Brain microvascular endothelial cell (primary cell): ENCODE measurements at places on chromosomes 1 and 21.

DNA sequence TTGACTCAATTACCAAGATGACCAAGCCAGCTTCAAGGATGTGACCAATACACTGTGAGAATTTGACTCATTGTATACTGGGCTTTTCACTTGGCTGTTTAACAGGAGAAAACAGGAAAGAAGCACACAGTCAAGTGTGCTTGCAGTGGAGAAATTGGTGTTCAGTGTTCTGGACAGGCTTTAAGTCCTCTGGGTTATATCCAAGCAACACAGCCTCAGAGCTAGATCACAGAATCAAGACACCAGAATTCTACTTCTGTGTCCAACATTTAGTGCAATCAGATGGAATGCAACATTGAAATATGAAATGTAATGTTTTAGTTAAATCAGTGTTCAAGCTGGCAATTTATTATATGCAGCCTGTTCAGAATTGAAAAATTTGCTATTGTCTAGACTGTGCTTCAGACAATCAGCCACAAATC, 694.4 kb downstream of the LTN1 start:
- no peak for DNase-seq

DNA sequence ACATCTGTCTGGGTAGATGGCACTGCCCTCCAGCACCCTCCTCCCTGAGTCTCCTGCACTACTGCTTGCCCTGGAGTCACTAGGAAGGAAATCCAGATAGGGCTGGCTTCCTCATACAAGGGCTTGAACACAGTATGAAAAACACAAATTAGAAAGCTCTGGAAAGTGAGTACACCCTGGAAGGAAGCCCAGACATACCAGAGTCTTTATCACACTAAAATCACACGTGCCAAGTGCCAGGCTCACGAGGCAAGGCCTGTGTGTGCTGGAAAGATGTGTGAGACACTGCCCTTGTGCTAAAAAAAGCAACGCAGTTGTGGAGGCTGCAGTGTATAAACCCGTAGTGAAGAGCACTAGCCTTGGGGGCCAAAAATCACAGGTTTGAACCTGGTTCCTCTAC, 28.3 kb upstream of the S100A7 start:
- no peak for DNase-seq

DNA sequence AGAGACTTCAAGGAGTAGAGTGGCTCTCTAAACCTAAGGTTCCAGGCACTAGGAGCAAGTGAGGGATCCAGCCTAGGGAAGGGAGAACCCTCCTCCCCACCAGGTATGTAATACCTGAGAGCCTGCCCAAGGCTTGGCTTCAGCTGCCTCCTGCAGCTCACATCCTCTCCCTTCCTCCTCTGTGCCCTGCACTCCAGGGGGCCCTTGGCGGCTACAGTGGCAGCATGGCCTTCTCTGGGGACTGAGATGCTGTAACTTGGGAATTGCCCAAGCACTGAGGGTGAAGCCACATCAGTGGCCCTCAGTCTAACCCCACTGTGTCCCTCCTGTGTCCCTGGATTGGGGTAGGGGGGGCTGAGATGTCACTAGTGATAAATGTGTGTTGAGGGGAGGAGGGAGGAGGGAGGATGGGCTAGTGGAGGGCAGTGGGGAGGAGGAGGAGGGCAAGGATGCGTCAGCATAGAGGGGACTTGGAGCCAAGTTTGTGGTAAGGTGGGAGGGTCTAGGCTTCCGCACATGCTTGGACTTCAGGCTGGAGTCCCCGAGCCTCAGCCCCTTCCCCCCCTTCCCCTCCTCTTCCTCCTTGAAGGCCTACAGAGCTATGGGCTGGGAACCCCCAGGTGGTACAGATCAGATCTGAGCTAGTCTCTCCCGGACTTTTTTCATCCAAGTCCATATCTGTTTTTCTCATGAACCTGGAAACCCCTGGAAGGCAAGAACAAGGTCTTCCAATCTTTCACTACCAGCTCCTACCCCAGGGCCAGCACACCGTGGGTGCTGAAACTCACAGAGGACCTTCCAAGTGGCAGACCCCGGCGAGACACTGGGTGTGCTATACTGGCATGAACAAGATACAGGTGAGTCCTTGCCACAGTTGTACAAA, 17.5 kb downstream of the COL9A2 start:
- DNase-seq: no peak

DNA sequence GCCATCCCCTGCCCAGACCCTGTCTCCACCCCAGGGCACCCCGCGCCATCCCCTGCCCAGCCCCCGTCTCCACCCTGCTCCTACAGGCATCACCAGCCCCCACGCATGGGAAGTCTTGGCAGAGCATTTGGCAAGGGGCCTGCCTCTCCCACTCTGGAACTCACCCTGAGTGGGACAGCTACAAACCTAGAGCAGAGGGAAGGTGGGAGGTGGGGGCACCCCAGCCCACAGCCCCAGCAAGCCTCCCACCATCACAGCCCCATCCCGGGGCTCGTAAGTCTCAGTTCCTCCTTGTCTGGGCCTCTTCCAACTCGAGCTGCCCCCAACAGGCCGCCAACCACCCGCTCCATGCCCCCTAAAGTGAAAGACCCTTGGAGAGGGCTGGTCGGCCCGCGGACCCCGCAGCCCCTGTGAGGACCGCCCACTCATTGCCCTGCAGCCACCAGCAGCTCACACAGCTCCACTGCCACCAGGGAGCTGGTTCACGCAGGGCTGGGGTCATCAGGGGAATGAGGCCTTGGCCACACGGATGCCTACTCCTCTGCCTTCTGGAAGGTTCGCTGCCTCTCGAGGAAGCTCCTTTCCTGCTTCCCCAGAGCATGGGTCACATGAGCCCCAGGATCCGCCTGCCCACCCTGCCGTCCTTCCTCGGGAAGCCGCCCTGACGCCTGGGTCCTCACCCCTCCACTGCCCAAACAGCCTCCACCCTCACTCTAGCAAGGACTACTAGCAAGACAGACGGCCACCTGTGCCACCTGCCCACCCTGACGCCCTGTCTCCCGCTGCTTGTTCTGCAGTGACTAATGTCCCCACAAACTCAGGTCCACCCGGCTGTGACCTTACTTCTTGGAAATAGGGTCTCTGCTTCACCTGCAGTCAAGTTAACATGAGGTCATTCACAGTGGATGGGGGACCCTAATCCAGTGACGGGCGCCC, 14.4 kb downstream of the MEGF6 start:
- DNase-seq: no peak

GRCh38 chr1:26827106-26827604, 667 bp downstream of the ZDHHC18 start:
- no peak for DNase-seq

DNA sequence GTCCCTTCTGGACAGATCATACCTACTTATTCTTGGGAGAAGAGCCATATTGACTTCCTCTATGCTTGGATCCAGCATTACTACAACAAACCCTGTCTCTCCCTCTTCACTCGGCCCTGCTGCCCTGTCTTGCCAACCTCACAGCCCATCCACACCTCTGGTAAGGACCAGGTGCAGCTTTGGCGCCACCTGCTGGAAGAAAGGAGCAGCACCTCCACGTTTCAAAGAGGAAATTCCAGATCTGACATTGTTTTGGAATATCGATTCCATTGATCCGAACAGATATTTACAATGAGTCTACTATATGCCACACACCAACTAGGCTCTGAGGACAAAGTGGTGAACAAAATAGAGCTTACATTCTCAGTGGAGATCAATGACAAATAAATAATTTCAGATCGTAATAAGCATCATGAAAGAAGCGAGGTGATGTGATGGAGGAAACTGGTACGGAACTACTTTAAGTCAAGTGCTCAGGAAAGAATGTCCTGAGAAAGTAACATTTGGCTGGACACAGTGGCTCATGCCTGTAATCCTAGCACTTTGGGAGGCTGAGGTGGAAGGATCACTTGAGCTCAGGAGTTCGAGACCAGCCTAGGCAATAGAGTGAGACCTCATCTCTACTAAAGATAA, 18.7 kb downstream of the MFSD2A start:
- peak; percentile 55 for DNase-seq

DNA sequence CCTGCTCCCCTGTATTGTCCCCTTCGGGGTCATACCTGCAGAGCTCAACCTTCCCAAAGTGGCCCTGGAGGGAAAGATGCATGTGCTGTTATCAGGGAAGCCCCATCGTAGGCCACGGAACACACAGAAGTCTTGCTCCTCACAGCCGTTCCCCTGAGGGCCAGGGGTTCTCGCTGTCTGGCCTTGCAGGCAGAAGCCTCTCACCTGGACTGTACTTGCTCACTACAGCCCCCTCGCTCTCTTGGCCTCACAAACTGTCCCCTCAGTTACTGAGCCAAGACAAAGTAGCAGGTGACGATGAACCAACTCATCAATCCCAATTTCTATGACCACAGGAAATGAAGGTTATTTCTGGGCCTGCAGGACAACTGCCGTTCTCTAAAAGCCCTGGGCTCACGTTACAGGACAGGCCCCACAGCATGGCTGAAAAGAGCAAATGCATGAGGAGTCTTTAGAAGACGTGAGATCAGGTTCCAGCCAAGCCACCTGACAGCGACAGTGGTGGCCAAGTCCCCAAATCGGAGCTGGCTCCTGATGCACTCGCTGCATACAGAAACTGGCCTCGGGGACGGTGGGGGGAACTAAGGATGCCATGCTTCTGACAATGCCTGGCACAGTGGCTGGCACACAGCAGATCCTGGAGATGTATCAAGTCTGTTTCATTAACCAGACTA, 95.0 kb downstream of the RAVER2 start:
- no peak for DNase-seq

GRCh38 chr1:204321665-204322064, 38.1 kb downstream of the PLEKHA6 start:
- DNase-seq: no peak

GRCh38 chr1:29783508-29784275, 547.4 kb downstream of the PTPRU start:
- DNase-seq: no peak

DNA sequence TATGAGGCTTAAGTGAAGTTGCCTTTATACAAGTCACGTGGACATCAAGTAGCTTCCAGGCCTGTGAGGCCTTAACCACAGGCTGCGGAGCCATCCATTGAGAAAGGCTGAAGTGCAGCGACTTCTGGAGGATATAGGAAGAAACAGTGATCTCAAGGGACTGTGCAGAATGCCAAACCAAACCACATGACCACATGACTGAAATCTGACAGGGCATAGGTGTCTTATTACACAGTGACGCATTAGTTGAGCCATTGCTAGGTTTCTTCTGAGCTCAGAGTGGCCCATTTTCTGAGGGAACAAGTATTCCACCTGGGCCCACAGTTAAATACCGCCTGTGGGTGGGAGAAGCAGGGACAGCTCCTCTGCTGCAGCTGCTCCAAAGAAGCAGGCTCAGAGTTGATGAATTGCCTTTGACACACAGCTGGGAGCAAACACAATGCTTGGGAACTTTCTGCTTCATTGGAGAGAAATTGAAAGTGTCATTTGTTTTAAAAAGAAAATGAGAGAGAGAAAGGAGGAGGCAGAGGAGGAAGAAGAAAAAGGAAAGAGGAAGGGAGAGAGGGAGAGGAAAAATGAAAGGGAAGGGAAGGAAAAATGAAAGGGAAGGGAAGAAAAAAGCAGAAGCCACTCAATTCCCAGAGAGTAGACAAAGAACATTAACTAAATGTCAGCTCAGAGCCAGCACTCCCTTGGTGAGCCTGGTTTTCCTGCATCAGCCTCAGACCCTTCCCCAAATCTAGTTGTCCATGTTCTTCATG, 94.4 kb downstream of the COLGALT2 start:
- DNase-seq: peak; percentile 99
